ENCODE measurements at places on chromosomes 2 and 18.

DNA sequence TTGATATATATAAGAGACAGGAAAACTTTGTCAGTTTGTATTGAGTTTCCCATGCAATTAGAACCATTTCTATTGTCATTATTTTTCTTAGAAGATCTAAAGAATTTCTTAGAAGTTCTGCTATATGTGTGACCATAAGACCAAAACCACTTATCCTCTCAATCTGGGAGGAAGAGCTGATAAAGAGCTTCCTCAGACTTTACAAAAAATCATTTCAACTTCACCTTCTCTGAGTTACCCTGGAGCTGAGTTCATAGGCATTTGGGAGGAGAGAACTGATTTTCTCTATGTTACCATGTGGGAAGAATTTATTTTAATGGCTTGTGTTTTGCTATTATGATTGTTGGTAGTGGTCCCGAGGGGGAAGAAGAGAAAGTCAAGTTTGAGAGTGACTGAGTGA lies 329.3 kb downstream of the GPD2 start:
- no peak for DNase-seq

DNA sequence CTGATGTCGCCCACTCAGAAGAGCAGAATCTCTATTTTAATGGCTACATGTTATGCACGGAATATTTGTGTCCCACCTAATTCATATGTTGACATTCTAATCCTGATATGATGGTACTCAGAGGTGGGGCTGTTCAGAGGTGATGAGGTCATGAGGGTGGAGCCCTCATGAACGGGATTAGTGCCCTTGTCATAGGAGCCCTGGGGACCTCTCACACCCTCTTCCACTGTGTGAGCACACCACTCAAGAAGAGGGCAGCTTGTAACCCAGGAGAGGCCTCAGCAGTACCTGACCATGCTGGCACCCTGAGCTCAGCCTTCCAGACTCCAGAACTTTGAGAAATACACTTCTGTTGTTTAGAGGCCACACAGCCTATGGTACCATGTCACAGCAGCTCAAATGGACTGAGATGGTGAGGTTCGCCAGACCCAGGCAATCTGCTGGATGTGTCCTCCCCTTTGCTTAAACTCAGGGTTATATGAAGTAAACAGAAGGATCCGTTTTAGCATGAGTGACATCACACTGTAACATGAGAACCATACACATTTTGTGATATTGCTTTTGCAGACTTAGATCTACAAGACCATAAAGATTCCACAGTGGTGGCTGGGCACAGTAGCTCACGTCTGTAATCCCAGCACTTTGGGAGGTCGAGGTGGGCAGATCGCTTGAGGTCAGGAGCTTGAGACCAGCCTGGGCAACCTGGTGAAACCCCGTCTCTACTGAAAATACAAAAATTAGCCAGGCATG lies 48.7 kb downstream of the ATOH8 start:
- peak; percentile 53 for DNase-seq

GRCh38 chr2:66901344-66901743 lies 466.4 kb downstream of the MEIS1 start:
- DNase-seq: no peak

GRCh38 chr2:219736209-219736608 lies 108.8 kb downstream of the SLC4A3 start:
- peak; percentile 70 for DNase-seq

DNA sequence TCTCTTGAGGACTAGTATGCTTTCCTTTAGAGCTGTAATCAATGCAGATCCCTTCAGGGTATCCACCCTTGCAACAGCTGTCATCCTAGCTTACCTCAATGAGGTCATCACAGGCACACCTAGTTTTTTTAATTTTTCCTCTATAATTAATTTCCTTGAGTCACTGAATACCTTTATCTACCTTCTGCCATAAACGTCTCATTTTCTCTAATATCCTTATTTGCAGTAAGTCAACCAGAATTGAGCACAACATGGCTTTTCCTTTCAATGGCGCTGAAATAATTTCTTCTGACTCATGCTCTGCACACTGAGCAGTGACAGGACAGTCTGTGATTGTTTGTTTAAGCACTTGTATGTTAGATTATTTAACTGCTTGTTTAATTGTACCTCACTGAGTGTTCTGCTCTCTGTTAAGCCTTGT lies 49.4 kb downstream of the ETAA1 start:
- peak; percentile 12 for DNase-seq

DNA sequence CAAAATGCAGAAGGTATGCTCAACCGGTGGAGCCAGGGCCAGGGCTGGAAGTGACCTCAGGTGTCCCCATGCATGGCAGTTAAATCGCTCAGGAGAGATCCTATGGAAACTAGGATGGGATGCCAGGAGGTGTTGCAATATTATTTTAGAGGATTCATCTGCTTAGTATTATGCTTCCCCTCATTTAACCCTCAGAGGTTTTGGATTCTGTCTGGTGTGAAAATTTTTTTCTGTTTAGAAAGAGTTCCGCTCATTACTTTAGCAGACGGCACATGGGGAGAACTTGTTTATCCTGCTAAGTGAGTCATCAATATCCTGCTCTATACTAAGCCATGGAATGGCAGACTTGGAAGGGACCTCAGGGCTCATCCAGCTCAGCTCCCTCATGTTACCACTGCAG lies 42.5 kb downstream of the TRIB2 start:
- peak; percentile 98 for DNase-seq

All from fibroblast of skin of right quadriceps (primary cell).